ENCODE measurements at places on chromosomes 3 and 15.

- no peak for DNase-seq
These were observed 86.7 kb upstream of the TBL1XR1 start for GRCh38 chr3:177283983-177284382.

DNA sequence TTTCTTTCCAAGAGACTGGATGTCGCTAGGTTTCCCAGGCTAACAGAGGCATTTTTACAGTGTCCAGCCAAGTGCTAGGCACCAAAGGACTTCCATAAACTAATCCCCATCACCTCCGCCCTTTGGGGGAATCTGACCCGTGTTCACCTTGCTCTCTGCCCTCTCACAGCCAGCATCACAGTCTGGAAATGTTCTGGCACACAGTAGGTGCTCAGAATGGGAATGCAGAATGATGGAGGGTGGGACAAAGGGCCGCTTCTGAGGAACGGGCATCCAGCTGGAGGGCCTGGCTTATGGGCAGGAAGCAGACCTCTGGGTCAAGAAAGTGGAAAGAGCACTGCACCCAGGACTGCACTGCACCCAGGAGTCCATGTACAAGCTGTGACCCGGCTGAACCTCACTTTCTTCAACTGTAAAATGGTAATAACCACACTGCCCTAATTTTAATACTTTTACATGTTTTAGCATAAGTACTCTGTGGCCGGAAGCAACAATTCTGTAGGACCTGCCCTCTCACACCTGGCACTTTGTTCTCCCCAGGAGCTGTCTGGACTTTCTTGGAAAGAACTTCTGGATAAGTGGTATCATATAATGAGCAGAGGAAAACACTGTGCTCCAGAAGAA is 901 bp upstream of the NMB start:
- no peak for DNase-seq

GRCh38 chr15:85099195-85099803 is 117.6 kb downstream of the PDE8A start:
- DNase-seq: no peak

DNA sequence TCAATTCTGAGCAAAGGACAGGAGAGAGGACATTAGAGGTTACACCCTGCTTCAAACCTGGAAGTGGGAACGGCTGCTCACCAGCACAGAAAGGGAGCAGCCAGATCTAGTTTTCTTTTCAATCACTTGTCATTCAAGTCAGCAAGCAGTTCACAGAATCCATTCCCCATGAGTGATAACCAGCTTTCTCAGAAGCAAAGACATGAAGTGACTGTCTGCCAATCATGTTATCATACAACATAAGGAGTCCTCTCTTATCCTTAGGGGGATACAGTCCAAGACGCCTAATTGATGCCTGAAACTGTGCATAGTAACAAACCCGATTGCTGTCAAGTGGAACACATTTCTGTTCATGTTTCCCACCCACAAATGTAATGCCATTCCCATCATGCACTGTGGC is 54.7 kb downstream of the FAM98B start:
- no peak for DNase-seq
